Activated CD4-positive, alpha-beta T cell treated with anti-CD3 and anti-CD28 coated beads for 24 hours (primary cell): ENCODE measurements at places on chromosomes 1 and 21.

DNA sequence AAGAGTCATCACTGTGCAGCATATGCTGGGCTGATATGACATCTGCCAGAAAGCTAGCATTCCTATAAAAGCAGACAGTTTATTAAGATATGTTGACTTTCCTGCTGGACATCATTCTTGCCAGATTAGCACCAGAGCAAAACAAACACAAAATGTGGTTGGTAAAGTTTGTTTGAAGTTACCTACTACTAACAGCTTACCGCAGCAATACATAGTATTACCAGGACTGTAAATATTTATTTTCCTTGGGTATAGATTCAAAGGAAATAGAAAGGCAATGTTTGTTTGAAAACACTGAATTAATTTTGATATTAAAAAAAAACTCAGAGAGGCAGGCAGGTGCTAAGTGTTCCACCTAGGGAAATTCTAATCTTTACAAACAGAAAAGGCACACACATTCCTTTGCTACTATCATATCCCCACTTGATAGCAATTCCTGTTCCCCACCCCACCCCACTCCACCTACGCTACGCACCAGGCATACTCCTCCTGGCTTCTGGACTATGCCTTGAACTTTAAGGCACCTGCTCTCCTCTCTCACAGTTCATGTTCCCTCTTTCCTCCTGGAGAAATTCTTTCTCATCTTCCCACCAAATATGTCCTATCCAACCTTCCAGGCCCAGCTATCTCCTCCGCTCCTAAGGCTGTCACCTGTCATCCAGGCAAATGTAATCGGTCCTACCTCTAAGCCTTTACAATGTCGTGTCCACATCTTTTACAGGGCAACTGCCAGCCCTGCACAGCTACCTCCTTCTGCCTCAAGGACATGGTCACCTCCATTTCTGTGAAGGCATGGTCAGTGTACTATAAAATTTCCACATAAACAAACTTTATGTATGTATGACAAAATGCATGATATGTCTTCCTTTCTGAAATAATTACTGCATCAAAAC is 34.7 kb downstream of the PTPN14 start:
- no peak for DNase-seq

- no peak for DNase-seq
Observed at GRCh38 chr1:198671136-198671535, 32.3 kb downstream of the PTPRC start.

DNA sequence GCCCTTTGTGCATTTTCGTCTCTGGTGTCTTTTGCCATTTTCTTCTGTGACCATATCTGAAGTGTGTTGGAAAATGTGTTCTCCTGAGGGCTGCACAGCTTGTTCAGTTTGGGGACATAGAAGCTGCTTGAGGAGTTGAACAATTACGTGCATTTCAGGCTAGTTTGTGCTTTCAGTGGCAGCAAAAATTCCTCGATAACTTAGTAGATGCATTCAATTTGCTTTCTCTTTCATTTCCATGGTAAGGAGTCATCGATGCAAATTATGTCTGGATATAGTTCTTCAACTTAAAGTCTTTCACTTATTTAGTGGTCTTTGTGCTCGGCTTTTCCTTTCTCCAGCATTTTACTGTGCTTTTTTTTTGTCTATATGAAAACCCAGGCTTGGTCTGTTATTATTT is 441.5 kb downstream of the PLA2G4A start:
- DNase-seq, result no peak

DNA sequence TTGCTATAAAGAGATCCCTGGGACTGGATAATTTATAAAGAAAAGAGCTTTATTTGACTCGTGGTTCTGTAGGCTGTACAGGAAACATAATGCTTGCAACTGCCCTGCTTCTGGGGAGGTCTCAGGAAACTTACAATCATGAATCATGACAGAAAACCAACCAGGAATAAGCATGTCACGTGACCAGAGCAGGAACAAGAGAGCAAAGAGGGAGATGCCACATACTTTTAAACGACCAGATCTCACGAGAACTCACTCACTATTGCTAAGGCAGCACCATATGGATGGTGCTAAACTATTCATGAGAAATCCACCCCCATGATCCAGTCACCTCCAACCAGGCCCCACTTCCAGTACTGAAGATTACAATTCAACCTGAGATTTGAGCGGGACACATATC is 49.8 kb upstream of the RCC1 start:
- no peak for DNase-seq

GRCh38 chr1:189438808-189439207 is 1038.9 kb downstream of the BRINP3 start:
- DNase-seq, result no peak

DNA sequence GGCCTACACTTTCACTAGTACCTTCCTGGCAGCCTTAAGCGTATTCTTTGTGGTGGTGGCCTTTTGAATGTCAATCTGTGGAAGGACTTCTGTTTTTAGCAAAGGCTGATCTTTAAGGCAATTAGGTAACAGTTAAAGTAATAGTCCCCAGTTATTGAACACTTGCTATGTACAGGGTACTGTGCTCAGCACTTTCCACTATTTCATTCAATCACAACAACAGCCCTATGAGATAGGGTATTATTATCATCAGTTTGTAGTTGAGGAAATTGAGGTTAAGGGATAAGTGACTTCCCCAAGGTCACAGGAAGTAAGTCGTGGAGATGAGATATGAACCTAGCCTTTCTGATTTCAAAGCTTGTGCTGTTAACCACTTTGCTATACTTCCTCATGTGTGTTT is 185.7 kb downstream of the ST6GALNAC3 start:
- DNase-seq, result no peak

- no peak for DNase-seq
Observed at GRCh38 chr1:156481527-156481926, 19.0 kb downstream of the MEF2D start.

DNA sequence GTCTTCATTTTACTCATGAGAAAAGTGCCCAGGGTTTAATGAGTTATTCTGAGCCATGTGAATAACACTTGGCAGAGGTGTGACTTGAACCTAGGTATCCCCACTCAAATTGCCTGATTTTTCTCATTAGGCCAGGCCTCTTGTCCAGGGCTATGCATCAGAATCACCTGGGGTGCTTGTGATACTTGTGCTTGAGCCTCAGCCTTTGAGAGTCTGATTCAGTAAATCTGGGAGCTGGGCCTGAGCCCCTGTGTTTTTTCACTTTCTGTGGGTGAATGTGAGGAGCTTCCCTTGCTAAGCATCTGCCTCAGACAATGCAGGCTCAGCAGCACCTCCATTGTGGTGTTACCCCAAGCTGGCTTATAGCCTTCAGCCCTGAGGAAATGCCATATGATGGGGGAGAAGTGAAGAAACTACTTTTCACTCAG is 127.1 kb downstream of the S1PR1 start:
- DNase-seq, result no peak

GRCh38 chr1:158943059-158943458 is 11.7 kb downstream of the PYHIN1 start:
- no peak for DNase-seq

DNA sequence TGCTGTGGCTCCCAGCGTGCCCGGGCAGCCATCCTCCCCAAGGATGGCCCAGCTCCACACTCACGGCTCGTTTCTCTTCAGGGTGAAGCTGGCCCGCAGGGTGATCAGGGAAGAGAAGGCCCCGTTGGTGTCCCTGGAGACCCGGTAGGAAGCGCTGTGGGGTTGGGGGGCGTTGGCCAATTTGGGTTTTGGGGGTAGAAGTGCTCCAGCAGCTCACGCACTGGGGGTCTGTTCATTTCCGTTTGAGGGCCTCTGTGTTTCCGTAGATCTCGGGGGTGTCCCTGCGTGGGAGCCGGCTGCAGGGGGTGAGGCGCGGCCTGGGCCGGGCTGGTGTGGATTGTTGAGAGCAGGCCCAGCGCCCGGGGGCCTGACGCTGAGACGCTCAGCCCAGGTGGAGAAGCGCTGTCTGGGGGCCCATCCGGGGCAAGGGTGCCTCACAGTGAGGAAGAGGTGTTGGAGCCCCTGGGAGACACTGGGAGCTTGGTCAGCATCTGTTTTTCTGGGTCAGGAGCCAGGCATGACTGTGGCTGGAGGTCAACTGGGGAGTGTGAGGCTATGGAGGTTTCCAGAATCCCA is 12.6 kb downstream of the COL6A1 start:
- no peak for DNase-seq

GRCh38 chr1:73868810-73869336 is 329.1 kb downstream of the LRRIQ3 start:
- DNase-seq, result no peak

GRCh38 chr1:99672530-99673213 is 26.8 kb downstream of the PALMD start:
- DNase-seq, result no peak

GRCh38 chr1:32926562-32926961 is 25.4 kb upstream of the TMEM54 start:
- DNase-seq, result no peak

GRCh38 chr1:58017641-58018040 is 528.9 kb downstream of the OMA1 start:
- no peak for DNase-seq

GRCh38 chr1:91498035-91498434 is 2.6 kb upstream of the CDC7 start:
- DNase-seq, result no peak

DNA sequence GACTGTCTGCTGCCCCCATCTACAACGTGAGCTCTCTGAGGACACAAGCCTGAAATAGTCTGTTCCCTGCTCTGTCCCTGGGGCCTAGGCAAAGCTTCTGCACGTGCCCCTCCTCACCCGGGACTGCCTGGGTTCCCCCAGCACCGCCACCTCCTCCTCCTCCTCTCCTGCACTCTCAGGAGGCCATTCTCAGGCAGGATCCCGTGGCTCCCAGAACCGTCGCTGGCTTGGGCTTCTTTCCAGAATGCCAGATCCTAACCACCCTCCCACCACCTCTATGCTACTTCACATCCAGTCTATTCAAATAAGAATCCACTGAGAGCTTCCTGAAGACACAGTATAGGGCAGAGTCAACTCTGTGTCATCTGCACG is 11.2 kb downstream of the NPHP4 start:
- no peak for DNase-seq

DNA sequence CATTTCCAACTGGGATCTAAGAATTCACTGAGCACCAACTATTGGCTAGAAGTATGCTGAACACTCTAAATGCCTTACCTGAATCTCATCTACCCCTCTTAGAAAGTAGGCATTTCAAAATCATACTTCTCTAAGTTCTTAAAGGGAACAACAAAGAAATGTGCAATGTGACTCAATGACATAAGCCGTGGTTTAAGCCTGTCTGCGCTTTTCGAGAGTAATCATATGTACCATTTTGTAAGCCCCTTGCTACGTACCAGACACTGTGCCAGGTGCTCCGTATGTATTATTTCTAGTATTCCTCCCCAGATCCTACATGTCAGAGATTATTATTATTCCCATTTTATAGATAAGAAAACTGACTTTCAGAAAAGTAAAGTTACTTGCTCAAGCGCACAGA is 454.2 kb downstream of the SETD4 start:
- DNase-seq, result no peak

GRCh38 chr1:168441745-168442144 is 102.1 kb downstream of the XCL2 start:
- DNase-seq, result no peak

DNA sequence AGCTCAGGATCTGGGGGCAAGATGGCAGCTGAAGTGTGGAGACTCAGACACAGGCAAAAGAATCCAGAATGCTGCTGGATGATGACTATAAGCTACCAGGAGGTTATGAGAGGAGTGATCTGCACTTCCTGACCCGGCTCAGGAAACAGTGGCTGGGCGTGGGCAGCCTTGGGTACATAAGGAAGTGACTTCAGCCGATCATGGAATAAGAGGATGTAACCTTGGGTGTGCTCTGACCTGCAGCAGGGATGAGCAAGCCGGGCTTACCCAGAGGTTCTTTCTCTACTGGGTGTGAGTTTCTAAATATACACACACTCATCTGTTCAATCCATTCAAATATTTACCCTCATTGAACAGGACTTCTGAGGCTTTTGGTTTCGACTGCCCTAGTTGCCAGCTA is 62.7 kb downstream of the CD34 start:
- no peak for DNase-seq

GRCh38 chr1:209404577-209404976 is 178.9 kb upstream of the CAMK1G start:
- DNase-seq, result no peak

DNA sequence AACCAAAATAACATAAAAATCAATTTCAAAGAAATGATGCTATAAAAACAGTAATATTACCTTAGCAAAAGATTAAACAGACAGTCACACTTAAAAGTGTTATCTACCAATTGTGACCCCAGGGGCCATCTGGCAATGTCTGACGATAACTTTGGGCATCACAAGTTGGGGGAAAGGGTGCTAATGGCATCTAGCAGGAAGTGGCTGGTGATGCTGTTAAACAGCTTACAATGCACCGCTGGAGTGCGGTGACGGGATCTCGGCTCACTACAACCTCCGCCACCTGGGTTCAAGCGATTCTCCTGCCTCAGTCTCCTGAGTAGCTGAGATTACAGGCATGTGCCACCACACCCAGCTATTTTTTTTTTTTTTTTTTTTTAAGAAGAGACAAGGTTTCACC is 27.6 kb downstream of the NUP133 start:
- no peak for DNase-seq

- DNase-seq, result no peak
Observed at GRCh38 chr1:222310836-222311235, 237.1 kb downstream of the HHIPL2 start.

GRCh38 chr21:27756191-27756590 is 789.3 kb upstream of the ADAMTS5 start:
- DNase-seq, result no peak

DNA sequence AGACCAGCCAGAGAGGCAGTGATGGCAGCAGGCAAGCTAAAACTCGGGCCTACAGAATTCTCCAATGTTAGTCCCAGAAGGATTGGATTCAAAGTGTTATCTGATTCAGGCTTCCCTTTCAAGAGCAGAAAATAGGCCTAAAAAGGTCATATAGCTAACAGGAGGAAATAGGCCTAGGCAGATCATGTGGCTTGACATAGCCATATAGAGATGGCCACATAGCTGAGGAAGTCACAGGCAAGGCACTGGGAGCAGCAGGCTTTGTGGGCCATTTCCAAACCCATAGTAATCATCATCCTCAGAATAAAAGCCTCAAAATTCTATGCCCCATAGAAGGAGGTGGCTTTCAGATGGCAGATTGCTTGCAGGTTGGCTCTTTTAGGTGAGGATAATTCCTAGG is 29.0 kb upstream of the LMO4 start:
- DNase-seq, result no peak

DNA sequence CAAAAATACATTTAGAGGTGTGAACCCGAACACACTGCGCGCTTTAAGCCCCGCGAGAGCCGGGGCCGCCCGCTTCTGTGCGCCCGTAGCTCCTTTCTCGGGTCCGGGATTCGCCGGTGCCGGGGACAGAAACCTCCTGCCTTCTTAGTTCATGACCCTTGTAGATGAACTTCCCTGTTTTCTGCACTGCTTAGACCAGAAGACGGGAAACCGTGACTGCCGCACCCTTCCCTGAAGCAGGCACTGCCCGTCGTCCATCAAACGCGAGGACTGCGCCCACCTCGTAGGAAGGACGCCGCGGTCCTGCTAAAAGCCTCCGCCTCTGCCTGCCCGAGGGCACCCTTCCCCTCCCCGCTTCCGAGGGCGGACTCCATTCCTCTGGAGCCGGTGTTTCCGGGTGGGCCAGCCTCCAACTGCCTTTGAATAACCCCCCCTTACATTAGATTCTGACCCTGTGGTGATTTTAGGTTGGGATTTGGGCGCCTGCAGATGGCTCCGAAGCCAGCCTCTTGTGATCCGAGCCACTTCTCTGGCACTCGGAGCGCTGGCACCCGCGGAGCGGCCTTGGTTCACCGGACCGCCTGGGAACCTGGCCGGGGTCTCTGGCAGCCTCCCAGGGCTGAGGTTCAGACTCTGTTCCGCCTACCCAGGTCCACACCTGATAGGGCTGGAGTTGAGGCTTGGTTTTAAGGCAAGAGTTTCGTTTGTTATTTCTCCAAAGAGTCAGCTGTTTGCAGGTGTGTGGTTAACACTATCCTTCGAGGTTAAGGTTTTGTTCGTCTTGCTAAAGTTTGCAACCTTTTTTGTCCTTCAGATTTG is 1.2 kb upstream of the PTTG1IP start:
- DNase-seq, result no peak
